Stimulated activated CD4-positive, alpha-beta T cell treated with anti-CD3 and anti-CD28 coated beads, Interleukin-1b, Interleukin-23, amount 100 ng/mL, for 4 hours (primary cell): ENCODE measurements at places on chromosomes 4 and X.
A peak's percentile ranks its signal among the peaks of the same experiment; 100 is the strongest.

- no peak for DNase-seq
These were observed 34.9 kb downstream of the AMELX start for GRCh38 chrX:11328134-11328533.

DNA sequence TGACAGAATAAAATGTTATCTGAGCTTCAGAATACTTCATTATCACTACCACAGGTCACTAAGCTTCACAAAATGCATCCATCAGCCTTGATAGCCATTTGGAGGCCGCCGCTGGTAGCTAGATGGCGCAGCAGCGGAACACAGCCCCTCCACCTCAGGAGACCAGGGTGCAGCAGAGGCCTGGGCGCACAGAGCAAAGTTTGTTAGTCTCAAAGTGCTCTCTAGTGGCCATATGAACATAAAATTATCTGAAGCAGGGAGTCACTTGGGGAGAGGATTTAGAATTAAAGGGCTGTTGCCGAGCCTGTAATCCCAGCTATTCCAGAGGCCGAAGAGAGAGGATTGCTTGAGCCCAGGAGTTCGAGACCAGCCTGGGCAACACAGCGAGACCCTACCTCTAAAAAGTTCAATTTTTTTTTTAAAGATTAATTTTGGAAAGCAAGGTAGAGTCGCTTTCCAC lies 8.1 kb upstream of the DCTD start:
- DNase-seq, result peak; percentile 33

- no peak for DNase-seq
These were observed 296.7 kb downstream of the FBXW7 start for GRCh38 chr4:152239216-152239615.

- no peak for DNase-seq
These were observed 38.8 kb downstream of the MGARP start for GRCh38 chr4:139241086-139241783.

DNA sequence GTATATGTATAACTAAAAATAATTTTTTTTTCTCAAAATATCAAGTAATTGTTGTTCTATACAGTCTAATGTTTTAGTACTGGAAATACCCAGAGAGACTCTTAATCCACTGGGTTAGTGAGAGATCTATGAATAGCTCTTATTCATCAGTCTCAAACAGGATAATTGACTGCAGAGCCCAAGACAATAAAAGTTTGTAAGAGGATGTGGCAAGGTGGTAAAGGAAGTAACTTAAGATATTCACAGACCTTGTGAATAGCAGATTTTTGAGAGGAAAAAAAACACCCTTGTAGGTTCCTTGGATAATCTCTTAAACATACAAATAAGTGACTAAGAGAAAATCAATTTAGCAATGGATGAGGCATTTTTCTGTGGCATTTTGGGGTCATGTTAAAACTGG lies 210.9 kb upstream of the FAM241A start:
- no peak for DNase-seq

DNA sequence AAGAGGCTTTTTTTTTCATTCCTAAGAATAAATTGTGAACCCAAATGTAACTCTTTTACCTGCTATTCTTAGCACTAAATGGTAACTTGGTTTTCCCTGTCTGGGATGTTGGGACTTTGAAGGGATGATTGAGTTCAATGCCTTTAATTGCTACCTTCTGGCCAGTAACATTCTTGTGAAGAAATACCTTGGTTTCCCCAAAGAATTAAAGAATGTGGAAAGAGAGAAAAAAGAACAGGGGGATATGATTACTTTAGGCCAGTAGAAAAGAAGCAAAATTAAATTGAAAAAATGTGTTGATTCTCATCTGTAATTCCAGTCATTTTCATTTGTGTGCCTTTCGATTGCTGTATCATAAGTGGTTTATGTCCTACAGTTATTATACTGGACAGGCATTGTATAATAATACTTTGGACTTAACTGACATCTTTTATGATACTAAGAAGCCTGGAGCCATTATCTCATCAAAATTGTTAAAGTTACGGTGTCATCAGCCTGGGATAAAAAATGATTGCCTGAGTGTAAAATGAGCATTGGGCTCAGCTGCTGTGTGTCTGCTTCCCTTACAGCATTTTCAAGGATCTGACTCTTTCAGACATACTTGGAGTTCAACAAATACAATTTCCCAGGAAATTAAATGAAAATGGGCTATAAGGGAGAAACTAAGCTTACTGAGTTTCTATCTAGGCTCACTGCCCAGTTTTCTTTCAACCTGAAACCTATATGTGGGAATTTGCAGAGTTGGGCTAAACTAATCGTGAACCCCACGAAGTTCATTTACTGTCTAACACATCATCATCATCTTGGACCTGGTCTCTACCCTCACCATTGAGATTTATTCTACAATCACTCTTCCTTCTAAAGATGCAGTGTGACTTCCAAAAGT lies 146.3 kb downstream of the SHROOM3 start:
- DNase-seq, result no peak

GRCh38 chrX:108353452-108353851 lies 84.8 kb downstream of the COL4A6 start:
- no peak for DNase-seq

DNA sequence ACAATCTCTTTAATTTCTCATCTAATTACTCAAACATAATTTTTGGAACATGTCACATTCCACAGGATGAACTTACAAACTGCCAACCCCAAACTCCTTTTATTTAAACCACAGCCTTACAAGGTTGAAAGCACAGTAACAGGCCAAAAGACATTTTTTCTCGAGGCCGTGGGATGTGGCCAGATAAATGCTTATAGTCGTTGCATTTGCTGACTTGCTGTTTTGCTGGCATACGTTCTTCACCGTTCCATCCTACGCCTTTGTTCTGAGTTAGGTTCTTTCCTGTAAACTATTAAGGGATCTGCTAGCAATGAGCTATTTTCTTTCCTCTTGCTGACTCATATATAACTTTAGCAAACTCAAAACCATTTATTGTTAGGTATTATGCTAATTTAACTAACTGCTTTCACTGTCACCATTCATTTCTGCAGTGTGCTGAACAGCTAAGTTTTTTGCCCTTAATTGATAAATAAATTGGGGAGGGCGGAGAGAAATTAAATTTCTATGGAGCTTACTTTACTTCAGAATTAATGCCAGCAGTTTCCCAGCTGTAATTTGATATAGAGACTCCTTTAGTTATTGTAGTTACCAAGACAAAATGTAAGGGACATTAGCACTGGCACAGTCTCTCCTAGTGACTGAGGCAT lies 135.1 kb upstream of the PACRGL start:
- DNase-seq, result no peak

- DNase-seq, result no peak
These were observed 175.1 kb upstream of the GRID2 start for GRCh38 chr4:92128676-92129075.

GRCh38 chr4:165873298-165874071 lies 448 bp downstream of the TLL1 start:
- DNase-seq, result no peak

GRCh38 chr4:15718959-15719358 lies 16.1 kb downstream of the BST1 start:
- no peak for DNase-seq

DNA sequence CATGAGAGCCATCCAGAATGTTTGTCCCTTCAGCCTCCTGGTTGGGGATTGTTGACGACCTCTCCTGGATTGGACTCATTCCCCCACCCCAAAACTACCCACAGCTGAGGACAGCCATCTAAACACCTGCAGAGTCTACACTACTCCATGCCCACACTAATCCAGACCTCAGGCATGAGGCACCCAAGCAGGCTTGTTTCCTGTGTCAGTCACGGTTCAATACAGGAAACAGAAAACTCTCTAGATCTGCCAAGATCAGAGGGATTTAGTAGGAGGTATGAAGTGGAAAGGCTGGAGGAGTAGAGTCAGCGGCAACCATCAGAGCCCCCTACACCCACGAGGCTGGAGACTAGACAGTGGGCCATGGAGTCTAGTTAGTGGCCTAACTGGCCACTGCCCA lies 37.7 kb downstream of the HAND2 start:
- no peak for DNase-seq

DNA sequence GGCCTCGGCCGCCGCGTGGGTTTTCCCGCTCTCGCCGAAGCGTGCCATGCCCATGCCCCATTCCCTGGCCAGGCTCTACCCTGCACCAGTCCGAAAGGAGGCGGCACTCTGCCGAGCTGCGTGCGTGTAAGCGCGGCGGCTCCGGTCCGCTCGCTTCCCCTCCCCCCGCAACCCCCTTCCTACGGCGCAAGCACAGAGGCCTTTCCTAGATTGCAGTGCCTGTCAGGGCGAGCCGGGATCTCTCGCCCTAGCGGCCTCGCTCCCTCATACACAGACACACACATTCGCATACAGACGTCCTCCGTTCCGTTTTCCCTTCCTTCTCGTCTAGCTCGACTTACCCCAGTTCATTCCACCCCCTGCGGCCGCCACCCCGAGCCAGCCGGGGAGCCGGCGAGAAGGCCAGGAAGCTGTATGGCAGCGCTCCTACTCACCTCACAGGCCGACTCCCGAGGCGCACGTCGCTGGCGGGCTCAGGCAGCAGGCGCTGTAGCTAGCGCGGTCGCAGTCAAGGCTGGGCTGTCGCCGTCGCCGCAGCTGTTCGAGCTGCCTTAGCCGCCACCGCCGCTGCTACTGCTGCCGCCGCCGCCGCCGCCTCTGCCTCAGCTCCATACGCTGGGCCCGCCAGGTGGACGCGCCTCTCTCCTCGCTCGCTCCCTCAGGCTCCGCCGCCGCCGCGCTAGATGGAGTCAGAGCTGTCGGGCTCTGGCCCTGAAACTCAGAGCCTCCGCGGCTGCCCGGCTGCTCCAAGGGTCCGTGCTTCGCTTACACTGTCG lies 615 bp downstream of the NEXMIF start:
- peak; percentile 23 for DNase-seq

GRCh38 chr4:144402176-144402575 lies 243.8 kb upstream of the HHIP start:
- no peak for DNase-seq

GRCh38 chrX:46803140-46803539 lies 33.7 kb upstream of the RP2 start:
- no peak for DNase-seq

DNA sequence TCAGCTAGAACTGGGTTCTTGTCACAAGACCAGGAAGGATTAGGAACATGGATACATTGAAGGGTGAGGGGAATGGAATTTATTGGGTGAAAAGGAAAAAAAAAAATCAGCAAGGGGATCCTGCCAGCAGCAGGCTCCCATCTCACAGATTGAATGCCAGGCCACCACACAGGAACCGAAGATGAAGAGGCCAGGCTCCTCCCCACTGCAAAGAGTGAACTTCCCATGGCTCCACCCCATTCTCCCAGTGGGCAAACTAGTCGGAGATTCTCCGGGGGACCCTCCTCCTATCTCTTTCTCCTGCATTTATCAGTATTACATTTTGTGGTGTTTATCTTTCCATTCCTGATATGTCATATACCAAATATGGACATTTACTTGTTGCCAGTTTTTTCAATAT lies 46.0 kb upstream of the MAGED1 start:
- DNase-seq, result no peak

DNA sequence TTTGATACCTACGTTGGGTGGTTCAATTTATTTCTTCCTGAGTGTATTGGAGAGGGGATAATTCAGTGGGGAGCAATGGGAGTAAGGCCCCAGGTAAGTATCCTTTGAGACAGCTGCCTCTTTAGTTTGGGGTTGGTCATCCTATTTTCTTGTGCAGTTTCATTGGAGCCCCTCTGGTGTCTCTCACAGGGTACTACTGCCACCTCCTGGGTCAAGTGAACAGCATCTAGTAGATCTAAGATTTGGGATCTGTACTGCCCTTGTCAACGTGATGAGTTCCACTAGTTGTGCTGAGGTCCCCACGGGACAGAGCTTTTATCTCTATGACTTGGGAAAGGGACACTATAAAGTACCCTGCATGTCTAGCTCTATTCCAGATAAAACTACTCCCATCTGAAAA lies 80.6 kb downstream of the PBDC1 start:
- DNase-seq, result peak; percentile 22

DNA sequence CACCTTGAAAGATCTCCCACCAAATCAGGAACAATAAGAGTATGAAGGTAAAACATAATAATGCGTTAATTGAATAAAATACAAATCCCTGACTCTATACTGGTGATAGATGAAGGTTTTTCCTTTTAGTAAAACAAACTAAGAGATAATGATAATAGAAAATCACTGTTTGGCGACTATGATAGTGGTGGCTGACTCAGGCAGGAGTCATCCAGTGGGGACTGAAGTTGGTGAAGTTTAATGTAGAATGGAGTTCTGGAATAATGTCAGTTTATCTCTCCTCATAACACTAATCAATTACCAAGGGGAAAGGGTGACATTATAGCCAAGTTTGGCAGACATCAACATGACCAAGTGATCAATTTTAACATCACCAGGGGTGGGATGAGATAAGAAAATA lies 21.3 kb downstream of the ABCG2 start:
- no peak for DNase-seq

DNA sequence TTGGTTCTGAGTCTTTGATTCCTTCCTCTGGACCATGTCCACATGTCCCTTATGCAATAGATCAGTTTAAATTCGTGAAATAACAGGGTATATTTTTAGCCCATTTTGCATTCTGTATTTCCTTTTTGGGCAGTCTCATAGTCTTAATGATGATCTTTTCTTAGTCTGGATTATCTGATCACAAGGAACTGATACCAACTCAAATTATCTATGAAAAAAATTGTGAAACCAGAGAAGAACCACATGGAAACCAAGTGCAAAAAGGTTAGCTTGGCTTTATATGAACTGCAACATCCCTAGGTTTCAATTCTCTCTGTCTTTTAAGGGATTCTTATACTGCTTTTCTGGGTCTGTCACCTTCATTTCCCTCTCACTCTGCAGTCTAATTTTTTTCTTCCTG lies 608.6 kb upstream of the AADAT start:
- no peak for DNase-seq

DNA sequence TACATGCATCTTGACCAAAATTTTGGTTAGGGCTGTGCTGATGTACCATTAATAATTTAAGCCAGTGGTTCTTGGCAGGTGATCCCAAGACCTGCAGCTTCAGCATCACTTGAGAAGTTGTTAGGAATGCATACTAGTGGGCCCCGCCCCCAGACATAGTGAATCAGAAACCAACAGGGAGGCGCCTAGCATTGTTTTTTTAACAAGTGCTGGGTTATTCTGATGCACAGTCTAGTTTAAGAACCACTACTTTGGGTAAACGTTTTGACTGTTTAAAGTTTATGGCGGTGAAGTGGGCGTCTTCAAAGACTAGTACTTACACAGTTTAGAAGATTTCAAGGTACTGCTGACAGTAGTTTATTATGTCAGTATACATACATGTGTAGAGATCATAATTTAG lies 23.6 kb downstream of the FAM199X start:
- DNase-seq, result no peak
